Hematopoietic multipotent progenitor cell (in vitro differentiated cells): ENCODE measurements at places on chromosomes 3 and 15. TPM values are rescaled to one million over a fixed set of nuclear protein-coding genes. Genes with fewer than 3 reads are reported as not detected.

PIGX gene
- 11.3 TPM for total RNA-seq

GRCh38 chr3:108862865-108863798 is 40.5 kb downstream of the TRAT1 start:
- DNase-seq: no peak

DNA sequence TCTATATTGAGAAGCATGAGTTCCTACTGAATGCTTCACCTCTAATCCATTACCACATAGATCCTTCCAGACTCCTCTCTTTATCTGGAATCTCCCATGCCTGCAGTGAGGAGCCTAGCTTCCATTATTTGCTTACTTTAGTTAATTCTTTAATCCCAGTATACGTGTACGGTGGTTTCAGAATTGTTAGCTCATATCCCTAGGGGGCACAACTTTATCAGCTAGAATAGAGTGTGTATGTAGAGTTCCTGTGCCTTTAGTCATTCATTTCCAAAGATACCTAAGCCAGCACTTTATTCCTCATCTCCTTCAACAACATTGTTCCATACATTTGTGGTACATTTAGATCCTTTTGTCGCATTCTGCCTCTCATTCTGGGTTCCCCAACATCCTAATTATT is 226.0 kb downstream of the TJP1 start:
- DNase-seq: no peak

GRCh38 chr3:105527949-105528348 is 161.2 kb downstream of the ALCAM start:
- no peak for DNase-seq

DNA sequence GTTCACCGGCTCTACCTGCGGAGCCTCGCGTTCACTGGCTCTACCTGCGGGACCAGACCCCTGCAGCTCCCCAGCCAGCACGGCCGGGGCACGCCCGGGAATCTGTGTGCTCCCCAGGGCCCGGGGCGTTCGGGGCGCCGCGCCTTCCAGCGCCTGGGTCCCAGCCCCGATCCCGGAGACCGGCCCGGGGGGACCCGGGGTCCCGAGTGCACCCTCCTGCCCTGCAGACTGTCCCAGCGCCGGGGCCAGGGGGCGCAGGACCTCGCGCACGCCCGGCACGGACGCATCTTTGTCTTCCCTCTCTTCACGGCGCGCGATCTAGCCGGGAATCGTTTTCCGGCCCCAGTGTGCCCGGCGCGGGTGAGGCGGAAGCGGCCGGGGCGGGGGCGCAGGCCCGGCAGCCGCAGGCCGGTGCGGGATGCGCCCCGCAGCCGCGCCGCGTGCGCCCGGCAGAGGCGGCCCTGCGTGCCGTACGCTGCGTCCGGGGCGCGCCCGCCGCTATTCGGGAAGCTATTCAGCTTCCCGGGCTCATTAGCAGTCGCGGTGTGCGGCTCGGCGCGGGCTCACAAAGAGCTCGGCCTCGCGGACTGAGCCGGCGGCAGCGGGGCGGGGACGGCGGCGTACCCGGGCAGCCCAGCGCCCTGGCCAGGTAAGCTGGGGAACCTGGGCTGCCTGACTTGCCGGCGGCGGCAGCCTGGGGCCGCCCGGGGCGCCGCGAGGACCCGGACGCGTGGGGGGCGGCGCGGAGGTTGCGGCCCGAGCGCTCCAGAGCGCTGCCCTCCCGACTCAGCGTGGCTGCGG is at the start of gene APBA2:
APBA2 (plus strand) TSS at position 345 of the 801 bp plus-strand sequence. CDS start 167,911 bp downstream, outside the sequence.
- DNase-seq: no peak
